Breast epithelium (tissue), 4 donors: ENCODE measurements at places on chromosomes 7 and 10. TPM values are rescaled to one million over a fixed set of nuclear protein-coding genes. Genes with fewer than 3 reads are reported as not detected.

Gene OR2A1
- 0.15 TPM for total RNA-seq

Gene NPC1L1
- 0.29 TPM for total RNA-seq

Gene KCP
- total RNA-seq, result 0.33 TPM

Gene KNDC1
- total RNA-seq, result 0.98 TPM

Gene METTL27
- total RNA-seq, result 10.6 TPM
